ENCODE measurements at places on chromosomes 5 and 9. TPM values are rescaled to one million over a fixed set of nuclear protein-coding genes. Genes with fewer than 3 reads are reported as not detected.
A peak's percentile ranks its signal among the peaks of the same experiment; 100 is the strongest.

SPATA31E1 gene
- total RNA-seq = not detected

CTXN3 gene
- total RNA-seq = not detected

PFN3 gene
- not detected for total RNA-seq

MARCOL gene
- total RNA-seq = not detected

DNA sequence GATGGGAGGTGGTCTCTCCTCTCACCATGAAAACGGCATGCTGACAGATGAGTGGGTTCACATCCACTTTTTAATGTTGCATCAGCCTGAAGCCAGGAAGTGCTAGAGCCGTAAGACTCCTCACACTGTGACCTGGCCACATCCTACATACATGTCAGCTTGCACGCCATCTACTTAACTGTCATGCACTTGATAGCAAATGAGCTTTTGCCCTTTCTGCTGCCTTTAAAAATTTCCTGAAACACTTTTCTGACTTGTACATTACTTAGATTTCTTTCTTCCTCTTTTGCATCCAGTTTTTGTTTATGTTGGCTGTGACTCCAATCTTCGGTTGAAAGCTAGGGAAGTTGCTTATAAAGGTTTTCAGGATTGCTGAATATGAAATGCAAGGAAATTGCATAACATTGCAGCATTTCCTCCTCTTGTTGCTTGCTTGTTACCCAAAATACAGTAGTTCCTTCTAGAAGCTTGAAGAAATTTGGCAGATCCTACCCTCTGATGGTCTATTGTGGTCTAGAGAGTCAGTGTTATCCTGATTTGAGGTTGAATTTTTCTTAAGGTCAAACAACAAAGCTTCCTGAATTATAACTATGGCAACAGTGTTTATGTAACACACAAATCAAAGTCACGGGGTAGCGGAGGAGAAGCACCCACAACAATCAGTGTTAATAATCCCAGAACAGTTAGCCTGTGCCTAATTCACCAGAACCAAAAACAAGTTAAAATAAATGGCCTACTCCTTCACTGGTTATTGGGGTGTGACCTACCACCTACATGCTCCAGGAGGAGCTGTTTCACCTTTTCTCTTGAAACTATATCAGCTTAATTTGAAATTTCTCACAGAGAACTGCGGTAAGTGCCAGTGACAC, 232.5 kb downstream of the ARHGAP26 start:
- H3K36me3 ChIP-seq = no peaks in the 10 kb centered on the region
- H3K4me3 ChIP-seq = no peak overlapping the region
- peak overlapping the region; percentile 69 for H3K27ac ChIP-seq
- DNase-seq = no peak
- H3K4me1 ChIP-seq = peaks cover 35% of the 10 kb centered on the region

DNA sequence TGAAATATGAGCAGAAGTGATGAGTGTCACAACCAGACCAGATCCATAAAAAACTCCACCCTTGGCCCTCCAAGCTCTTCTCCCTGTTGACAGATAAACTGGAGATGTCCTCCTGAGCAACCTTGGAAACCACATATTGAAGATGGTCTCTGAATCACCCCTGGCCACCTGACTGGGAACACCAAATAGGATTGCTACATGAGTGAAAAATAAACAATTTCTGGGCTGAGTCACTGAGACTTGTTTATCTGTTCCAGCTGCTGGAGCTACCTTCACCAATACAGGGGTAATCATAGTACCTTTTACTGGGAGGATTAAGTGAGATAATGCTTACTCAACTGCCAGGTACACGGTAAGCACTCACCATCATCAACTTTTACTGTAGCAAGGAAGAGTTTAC, 53.3 kb downstream of the PCA3 start:
- no peak overlapping the region for H3K4me3 ChIP-seq
- no peaks in the 10 kb centered on the region for H3K27me3 ChIP-seq
- H3K27ac ChIP-seq = peak overlapping the region; percentile 32

Data from suprapubic skin (tissue), 4 donors.